ENCODE measurements at places on chromosomes 2 and 18.

DNA sequence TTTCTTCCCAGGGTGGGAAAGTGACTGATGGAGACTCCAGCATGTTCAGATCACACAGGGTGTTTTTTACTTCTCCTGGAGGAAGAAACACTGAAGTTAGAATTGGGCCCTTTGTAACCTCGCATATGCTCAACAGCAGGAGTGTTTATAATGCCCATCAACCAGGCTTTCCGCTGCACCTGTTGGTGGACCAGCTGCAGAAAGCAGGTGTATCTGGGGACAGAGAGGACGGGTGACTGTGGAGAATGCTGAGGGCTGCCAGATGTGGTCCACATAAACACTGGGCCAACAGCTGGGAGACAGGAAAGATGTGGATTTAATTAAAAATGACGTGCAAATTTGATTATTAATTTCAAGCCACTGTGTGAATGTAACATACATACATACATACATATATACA lies 335.5 kb upstream of the SPRED2 start:
- DNase-seq = no peak

GRCh38 chr2:30753630-30754029 lies 53.6 kb downstream of the CAPN13 start:
- DNase-seq = no peak

GRCh38 chr2:135386993-135387392 lies 144.0 kb downstream of the ZRANB3 start:
- DNase-seq = no peak

GRCh38 chr18:62880673-62881364 lies 165.5 kb downstream of the PHLPP1 start:
- no peak for DNase-seq

- DNase-seq = no peak
Observed at GRCh38 chr2:30216157-30216556, 15.2 kb upstream of the LBH start.

GRCh38 chr2:237413777-237414661 lies at the start of gene COL6A3:
TSS of gene COL6A3 (minus strand) at chr2:237414164. CDS start at chr2:237396817, 17,347 bp downstream.
- no peak for DNase-seq

GRCh38 chr2:227880460-227880859 lies 9.0 kb downstream of the DAW1 start:
- DNase-seq = no peak

- no peak for DNase-seq
Observed at GRCh38 chr2:37928377-37928776, 3.3 kb downstream of the RMDN2 start.

GRCh38 chr2:180196419-180196977 lies 189.4 kb upstream of the CWC22 start:
- DNase-seq = no peak

- no peak for DNase-seq
Observed at GRCh38 chr18:14781671-14782070, 33.7 kb downstream of the ANKRD30B start.

GRCh38 chr2:54988612-54989011 lies 61.6 kb downstream of the RTN4 start:
- DNase-seq = no peak

- no peak for DNase-seq
Observed at GRCh38 chr2:69575926-69576325, 67.6 kb downstream of the AAK1 start.

GRCh38 chr2:134773335-134773734 lies 54.5 kb upstream of the TMEM163 start:
- DNase-seq = no peak

- no peak for DNase-seq
Observed at GRCh38 chr2:12728221-12728777, 11.6 kb downstream of the TRIB2 start.

- DNase-seq = no peak
Observed at GRCh38 chr2:64245631-64246030, 101.4 kb upstream of the PELI1 start.

- no peak for DNase-seq
Observed at GRCh38 chr2:232319803-232320442, 58.6 kb upstream of the ALPP start.

DNA sequence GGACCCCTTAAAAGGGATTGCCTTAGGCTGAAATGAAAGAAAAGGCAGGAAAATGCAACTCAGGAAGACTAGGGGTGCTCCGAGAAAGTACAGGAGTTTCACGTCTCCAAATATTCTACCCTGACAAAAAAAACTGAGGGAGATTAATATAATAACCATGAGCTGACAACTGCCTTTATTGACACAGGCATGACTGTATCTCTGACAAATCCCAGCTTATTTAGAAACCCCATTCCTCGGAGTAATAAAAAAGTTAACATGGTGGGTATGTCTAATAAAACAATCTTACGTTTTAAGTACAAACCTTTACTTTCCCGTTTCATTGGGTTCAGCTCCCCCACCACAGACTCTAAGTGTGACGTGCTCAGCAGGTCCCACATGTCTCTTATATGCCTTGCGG lies 7.9 kb upstream of the RBFA start:
- no peak for DNase-seq

GRCh38 chr2:168392024-168392423 lies 64.0 kb upstream of the CERS6 start:
- no peak for DNase-seq

DNA sequence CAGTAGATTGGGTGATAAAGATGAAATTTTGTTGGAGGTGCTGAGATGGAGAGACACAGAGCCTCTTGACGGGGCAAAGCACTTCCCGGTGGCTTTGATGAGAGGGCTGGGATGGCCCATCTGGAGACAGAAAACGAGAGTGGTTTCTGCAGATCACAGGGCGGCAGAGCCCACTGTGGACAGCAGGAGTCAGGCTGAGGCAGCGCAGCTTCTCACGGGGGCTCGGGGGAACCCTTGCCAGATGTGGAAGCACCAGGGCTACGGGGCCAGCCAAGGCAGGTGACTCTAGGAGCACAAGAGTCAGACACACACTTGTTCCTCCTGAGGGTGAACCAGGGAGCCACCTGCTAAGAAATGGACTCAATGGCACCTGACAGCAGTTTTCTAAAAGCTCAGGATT lies 78.5 kb downstream of the TPO start:
- DNase-seq = no peak

DNA sequence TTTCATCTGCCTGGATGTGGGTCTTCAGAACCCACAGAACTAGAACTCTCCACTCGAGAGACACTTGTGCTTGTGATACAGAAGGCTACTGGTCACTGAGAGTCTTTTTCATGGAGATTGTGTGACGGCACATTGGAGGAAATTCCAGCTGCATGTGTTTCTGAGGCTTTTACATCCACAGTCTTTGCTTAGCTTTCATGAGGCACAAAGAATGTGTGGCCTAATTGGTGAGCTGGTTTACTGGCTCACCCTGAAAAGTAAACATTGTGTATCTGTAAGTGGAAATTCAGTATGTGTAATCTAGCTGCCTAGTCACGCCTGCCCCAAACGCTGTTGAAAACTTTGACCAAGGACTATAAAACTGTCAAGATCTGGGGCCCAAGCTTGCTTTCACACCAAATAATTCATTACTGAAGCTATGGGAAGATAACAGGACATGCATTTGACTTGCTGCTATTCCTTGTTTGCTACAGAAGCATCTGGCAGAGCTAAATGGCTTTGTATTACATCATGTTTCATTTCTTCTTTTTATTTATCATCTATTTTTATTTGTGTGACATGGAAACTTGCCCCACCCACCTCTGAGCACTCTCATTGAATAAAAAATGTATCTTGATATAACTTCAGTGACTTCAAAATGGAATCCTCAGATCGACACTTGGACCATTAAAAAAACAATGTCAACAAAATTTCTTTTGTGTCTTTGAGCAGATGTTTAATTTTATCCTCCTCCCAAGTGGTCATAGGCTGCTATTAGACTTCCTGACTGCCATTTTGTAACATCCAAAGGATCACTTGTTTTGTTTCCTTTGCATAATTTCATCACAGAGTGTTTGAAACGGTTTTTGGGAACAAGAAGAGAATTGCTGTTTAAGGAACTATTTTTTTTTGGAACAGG lies 80.2 kb downstream of the EFEMP1 start:
- DNase-seq = no peak

GRCh38 chr18:46466234-46467160 lies 190.5 kb downstream of the LOXHD1 start:
- DNase-seq = no peak

DNA sequence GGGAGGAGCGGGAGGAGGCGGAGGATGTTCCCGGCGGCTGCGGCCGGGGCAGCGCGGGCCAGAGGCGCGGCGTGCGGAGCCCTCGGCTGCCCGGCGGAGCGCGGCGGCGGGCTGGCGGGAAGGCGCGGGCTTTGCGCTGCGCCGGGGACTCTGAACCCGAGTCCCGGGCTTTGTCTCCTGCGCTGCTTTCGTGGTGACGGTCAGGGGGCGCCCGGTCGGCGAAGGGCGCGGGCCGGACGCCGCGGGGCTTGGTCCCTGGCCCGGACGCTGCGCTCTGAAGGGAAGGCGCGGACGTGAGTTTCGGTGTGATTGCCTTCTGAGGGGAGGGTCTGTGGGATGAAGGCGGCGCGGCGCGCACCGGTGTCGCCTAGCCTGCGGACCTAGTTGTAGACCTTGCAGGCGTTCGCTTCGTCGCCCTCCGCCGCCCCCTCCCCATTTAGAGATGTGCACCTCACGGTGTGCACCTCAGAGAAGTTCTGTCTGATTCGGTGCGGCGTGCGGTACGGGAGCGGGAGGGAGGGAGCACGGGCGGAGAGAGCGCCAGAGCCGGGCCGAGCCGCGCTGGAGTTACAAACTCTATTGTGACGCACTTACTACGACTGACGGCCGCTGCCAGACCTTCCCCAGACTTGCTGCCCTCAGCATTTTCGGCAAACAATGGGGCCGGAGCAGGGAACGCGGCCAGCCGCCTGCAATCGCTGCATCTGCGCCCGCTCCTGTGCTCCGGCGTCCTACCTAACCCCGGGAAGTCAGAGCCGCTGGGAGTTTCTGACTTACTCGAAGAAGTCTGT lies 2.1 kb downstream of the BCL2L11 start:
- DNase-seq = no peak

- no peak for DNase-seq
Observed at GRCh38 chr2:96604104-96604503, 34.0 kb downstream of the KANSL3 start.

Data from cortex of kidney (tissue), 1 donor.